ENCODE measurements at places on chromosomes 6 and 20.
A peak's percentile ranks its signal among the peaks of the same experiment; 100 is the strongest.

- no peak for DNase-seq
These were observed 302.2 kb downstream of the QKI start for GRCh38 chr6:163716690-163717089.

DNA sequence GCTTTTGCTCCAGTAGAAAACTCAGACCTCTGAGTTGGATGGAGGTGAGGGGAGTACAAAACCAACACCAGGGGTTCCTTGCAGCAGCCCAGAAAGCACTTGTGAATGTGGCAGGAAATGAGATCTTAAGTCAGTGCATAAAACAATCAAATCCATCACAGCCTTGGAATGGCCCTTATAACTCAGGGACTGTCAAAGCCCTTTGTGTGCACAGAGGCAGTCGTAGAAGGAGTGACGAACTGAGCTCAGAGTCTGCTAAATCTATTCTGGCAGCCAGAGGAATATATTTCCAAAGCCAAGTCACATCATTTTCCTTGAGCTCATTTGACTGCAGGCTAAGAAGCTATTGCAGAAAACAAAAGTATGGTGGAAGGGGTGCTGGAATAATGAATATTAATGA lies 676.6 kb downstream of the DHX35 start:
- no peak for DNase-seq

GRCh38 chr6:96304997-96305396 lies 216.6 kb upstream of the UFL1 start:
- no peak for DNase-seq

- peak; percentile 52 for DNase-seq
These were observed 44.1 kb upstream of the GCM1 start for GRCh38 chr6:53192682-53193188.

- no peak for DNase-seq
These were observed 138.8 kb downstream of the TFAP2A start for GRCh38 chr6:10276106-10276505.

DNA sequence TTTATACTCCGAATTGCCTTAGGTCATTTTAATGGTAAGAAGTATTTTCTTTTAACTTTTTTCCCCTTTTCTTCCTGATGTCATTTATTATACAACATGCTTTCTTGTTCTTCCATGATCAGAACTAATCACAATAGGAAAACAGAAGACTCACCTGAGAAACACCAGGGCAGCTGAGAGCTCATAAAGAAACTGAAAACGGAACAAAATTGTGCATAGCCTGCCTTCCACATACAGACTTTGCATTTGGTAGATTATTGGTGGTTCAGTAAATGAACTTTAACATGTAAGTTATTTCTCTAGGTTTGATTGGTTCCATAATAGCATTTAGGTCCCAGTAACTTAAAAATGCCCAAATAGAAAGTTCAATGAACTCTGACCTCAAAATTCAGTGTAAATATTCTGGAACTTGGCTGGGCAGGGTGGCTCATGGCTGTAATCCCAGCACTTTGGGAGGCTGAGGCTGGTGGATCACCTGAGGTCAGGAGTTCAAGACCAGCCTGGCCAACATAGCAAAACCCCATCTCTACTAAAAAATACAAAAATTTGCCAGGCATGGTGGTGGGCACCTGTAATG lies 161.1 kb upstream of the DTNBP1 start:
- no peak for DNase-seq
